Motor neuron (in vitro differentiated cells): ENCODE measurements at places on chromosomes 5 and 9. TPM values are rescaled to one million over a fixed set of nuclear protein-coding genes. Genes with fewer than 3 reads are reported as not detected.

DNA sequence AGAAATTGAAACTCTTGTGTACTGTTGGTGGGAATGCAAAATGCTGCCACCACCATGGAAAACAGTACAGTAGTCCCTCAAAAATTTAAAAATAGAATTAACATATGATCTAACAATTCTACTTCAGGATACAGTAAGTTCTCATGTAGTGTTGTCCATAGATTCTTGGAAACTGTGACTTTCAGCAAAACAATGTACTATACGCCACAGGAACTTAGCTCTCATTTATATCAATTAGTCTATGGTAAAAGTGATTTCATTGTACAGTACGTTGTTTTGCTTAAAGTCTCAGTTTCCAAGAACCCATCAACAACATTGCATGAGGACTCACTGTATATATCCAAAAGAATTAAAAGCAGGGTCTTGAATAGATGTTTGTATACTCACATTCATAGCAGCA lies 233.5 kb upstream of the GAS1 start:
- no peak for ATAC-seq

The ANKRD31 gene
- total RNA-seq: 0.29 and 0.45 TPM in 2 replicates

The CNTFR gene
- 35.9 and 36.5 TPM in 2 replicates for total RNA-seq

DNA sequence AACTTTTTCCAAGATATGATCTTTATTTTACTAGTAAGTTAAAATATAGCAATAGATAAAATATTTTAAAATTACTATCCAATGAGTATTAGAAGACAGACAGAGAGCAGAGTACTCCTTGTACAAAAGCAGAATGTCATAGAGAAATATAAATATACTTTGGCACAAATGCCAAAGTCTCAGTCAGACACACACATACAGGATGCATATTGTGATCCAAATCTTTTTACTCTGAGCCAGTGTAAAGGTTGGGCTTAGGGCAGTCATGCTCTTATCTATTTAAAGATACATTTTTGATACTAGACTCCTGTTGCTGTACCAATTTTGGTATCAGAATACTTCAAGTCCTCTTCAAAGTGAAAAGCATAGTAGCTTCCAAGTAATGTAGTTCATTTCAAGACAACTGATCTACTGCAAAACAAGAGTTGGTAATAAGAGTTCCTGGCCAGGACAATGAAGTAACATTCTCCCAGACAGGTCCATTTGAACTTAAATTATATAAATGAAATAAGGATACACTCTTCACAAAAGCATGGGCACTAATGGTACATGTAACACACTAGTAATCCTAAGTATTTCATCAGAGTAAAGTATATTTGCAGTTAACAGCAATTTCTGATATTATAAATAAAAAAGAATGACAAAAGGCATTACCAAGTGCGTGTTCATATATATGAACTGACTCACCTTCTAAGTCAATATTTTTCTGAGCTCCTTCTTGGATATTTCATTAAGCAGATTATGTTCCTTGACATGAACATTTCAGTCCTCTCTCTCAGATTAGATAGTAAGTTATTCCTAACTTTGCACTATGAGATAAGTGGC lies 10.5 kb downstream of the PFDN1 start:
- ATAC-seq: no peak

The COL23A1 gene
- 0.18 and 0.21 TPM in 2 replicates for total RNA-seq

DNA sequence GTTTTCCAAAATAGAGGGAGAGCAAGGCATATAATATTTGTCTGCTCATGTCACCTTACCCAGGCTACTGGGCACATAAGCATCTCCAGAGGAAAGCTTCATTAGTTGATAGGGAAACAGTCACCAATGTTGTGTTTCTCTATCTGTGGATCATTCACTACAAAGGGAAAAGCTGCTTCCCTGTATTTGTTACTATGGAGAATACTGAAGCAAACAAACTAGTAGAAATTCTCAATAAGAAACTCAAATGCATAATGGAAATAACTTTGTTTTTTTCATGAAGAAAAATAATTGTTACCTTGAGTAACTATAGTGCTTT lies 138.2 kb downstream of the PCSK1 start:
- ATAC-seq: no peak

DNA sequence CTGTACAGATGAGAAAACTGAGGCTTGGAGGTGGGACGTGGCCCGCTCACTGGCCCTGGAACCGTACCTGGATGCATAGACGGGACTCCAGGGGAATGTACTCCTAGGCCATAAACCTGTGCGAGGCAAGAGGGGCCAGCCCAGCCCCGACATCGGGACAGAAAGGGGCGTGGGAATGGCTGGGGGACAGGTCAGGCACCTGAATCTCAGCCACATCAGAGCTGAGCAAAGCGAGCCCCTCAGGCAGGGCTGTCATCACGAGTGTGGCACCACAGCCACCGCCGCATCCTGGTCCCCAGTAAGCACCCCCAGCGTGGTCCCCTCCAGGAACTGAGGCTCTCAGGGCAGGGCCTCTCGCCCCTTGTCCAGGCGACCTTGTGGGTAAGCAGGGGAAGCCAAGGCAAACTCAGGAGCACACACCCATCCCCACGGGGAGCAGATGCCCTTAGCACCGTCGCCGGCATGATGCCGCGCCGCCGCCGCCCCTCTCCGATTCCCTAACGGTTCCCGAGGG lies 16.5 kb downstream of the NACC2 start:
- no peak for ATAC-seq

- no peak for ATAC-seq
Measured at GRCh38 chr5:132226516-132227234, 978 bp downstream of the P4HA2 start.

DNA sequence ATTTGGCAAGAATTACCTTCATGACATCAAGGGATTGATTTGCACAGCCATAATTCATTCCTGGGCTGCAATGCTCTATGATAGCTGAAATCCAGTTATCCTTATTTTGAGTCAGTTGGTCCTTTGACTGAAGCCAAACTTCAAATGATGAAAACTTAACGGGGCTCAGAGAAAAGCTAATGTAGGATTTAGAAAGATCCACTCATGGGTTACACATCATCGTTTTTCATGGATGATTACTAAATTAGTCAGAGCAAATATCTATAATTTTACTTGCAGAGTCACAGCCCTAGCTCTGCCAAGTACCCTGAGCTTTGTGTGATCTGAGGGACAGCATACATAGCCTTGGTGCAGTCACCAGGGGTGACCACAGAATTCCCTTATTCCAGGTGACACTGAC lies 27.3 kb upstream of the MUSK start:
- no peak for ATAC-seq

The LAMC3 gene
- 0.15 and 0.70 TPM in 2 replicates for total RNA-seq

DNA sequence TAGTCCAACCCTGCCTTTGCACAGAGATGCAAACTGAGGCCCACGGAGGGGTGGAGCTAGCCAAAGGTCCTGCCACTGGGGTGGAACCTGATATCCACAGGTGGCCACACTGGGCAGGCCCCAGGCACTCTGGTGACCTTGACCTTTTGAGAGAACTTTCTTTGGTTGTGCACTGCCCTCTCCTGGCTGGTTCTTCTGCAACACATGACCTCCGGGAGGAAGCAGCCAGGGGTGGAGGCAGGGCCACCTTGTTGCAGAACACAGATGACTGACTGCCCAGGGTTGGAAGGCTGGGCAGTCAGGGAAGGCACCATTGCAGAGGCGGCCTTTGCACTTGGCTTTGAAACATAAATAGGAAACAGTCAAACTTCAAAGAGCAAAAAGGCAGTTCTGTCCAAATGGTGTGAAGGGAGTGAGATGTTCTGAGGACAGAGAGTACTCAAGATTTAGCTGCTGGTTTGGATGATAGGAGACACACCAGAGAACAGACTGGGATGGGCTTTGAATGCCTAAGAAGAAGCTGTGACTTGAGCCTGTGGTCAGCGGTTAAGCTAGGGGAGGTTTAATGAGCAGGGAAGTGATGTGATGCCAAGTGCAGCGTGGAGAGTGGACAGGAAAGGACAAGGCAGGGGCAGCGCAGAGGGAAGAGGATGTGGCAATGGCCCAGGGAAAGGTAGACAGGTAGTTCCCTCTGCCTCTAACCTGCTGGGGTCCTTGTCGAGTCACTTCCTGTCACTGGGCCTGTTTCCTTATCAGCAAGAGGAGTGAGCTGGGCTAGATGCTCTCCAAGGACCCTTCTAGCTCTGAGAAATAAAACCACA lies 6.8 kb upstream of the TCOF1 start:
- peak; percentile 83 for ATAC-seq

GRCh38 chr5:79983618-79984017 lies 7.4 kb downstream of the MTX3 start:
- no peak for ATAC-seq

DNA sequence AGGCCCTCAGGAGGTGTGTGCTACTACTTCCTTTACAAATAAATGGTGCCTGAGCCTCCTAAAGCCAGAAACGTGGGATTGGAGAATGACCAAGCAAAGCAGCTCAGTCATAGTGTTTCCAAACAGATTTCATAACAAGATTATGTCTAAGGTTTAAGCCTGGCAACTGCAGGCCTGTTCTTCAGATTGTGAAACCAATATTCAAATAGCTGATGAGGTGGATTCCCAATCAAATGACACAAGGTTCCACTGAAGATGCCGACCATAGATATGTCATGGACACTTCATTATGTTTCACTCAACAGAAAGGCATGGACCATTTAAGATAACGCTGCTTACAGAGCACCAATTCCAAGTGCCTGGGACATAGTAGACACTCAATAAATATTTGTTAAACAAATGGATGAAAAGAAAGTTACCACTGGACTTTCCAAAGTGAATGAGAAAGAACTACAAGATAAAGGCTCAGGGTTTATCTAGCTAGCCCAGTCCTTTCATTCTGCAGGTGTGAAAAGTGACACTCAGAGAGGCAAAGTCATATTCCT lies 189.5 kb downstream of the ACTL7B start:
- no peak for ATAC-seq

DNA sequence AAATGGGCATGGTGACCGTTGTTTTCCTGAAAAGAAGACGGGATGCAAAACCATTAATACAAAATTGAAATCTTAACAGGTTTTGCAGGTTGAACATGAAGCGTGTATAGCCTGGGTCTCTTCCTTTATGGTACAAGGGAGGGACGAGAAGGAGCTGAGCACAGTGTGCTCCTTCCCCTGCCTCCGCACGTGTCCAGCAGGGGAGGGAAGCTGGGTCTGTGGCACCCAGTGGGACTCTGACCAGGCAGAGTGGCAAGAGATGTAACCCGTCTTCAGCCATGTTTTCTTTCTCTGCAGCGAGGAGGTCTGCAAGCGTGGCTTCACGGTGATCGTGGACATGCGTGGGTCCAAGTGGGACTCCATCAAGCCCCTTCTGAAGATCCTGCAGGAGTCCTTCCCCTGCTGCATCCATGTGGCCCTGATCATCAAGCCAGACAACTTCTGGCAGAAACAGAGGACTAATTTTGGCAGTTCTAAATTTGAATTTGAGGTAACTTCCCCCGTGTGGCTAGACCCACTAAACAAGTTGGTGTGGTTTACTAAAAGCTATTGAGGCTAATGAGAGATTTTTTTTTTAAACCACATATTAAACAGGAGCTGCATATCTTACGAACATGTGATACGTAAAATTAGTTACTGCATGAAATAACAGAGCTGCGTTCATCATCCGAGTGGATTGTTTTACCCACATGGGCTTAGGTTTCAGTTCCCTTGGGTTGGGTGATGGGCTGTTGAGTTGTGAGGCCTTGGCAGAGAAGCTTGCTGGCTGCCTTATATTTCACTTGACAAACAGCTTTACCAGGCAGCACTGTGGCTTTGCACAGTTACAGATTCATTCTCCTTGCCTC lies 143.7 kb downstream of the TRIO start:
- no peak for ATAC-seq

The AUH gene
- total RNA-seq: 18.5 and 18.8 TPM in 2 replicates

GRCh38 chr5:41410737-41411136 lies 99.7 kb downstream of the PLCXD3 start:
- ATAC-seq: no peak

GRCh38 chr5:126414874-126415502 lies 8.2 kb upstream of the GRAMD2B start:
- ATAC-seq: no peak

DNA sequence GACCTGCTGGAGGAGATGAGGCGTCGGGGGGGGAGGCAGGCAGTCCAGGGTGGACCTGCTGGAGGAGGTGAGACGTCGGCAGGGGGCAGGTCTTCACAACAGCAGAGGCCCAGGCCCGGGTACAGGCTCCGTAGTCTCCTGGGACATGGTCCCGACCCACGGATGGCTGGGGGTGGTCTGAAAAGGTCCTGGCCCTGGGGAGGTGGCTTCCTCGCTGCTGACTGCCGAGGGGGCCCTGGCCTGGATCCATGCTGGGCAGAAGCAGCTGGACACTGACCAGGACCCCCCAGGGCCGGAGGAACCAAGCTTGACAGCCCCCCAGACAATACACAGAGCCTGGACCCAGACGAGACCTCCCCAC lies 8.5 kb downstream of the EGFL7 start:
- no peak for ATAC-seq

The CAVIN4 gene
- total RNA-seq: 0.65 and 0.92 TPM in 2 replicates
